Gastrocnemius medialis (tissue), 4 donors: ENCODE measurements at places on chromosomes 4 and X. TPM values are rescaled to one million over a fixed set of nuclear protein-coding genes. Genes with fewer than 3 reads are reported as not detected.

- no peak overlapping the region for H3K4me3 ChIP-seq
- no peaks in the 10 kb centered on the region for H3K4me1 ChIP-seq
- no peaks in the 10 kb centered on the region for H3K36me3 ChIP-seq
- no peaks in the 10 kb centered on the region for H3K27me3 ChIP-seq
- DNase-seq: no peak
These were observed 177.0 kb upstream of the RASGEF1B start for GRCh38 chr4:81648576-81649275.

DLG3 gene
- 0.64 TPM for total RNA-seq

- DNase-seq: no peak
- H3K36me3 ChIP-seq: no peaks in the 10 kb centered on the region
These were observed 605 bp upstream of the FAT1 start for GRCh38 chr4:186724058-186724863.

DNA sequence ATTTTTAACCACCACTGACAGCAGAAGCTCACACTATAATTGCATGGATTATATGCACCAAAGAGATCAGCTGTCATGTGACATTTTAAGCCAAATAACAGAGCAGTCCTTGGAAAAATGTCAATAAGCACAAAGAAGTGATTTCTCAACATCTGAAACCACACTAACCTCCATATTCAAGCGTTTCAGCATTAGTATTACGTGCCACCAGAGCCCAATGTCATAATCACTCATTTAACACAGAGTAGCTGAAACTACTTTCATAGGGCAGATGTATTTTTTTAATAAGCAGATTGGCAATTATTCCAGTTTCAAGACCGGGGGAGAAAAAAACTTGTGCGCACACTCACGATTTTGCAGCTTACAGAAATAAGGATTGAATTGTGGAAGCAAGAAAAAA, 76.6 kb downstream of the SH3KBP1 start:
- H3K36me3 ChIP-seq: no peaks in the 10 kb centered on the region
- no peak overlapping the region for H3K27ac ChIP-seq
- H3K4me1 ChIP-seq: no peaks in the 10 kb centered on the region
- DNase-seq: no peak
- H3K27me3 ChIP-seq: no peaks in the 10 kb centered on the region

DNA sequence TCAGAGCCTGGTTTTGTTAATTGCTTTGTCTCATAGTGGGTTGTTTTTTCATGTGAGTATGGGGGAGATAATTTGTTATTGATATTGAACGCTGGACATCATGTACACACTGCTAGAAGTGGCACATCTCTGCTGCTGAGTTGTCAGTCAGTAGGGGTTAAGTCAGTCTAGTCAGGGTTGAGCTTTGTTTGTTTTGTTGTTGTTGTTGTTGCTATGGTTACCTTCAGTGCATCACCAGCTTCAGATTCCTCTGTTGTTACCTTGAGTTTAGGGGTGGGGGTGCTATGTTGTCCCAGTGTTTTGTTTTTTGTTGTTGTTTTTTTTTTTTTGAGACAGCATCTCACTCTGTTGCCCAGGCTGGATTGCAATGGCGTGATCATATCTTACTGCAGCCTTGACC, 9.9 kb downstream of the YIPF6 start:
- DNase-seq: no peak
- H3K27ac ChIP-seq: no peak overlapping the region

IL21 gene
- not detected for total RNA-seq

ZNF630 gene
- 0.82 TPM for total RNA-seq

DNA sequence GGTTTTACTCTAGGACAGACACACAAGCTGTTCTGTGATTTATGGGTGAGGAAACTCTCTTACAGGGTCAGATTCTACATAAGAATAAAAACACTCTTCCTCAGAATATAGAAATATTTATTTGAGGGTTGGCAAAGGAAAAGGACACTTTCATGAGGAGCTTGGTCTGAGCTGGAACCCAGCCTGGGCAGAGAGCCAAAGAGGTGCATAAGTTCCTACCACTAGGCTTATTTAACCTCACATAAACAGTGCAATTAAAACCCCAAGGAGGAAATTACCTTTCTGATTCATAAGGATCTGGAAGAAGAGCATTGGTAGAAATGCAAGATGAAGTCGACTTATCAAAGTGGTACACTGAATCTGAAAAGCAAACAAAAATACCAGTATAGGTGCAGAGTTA, 32.9 kb downstream of the SETD7 start:
- H3K27ac ChIP-seq: peak overlapping the region; percentile 21
- H3K4me1 ChIP-seq: peaks cover 4% of the 10 kb centered on the region
- no peak for DNase-seq
- H3K4me3 ChIP-seq: no peak overlapping the region
- peaks cover 60% of the 10 kb centered on the region for H3K36me3 ChIP-seq

DNA sequence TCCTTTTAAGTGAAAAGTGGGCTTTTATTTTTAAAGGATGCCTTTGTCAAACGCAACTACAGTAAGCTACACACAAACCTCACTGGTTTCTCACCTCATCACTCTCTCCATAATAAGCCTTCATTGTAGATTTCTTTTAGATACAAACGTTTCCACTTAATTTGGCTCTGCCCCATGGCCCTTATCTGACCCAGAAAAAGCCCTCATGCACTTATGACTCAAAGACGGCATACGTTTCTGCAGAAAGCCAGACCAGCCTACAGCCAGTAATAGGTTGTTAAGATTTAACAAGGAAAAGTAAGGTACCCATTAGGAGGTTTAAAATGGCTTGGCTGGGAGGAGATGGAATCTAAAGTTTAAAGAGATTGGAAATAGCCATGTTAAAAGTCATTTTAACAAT, 914.6 kb upstream of the INTU start:
- H3K27me3 ChIP-seq: no peaks in the 10 kb centered on the region
- no peaks in the 10 kb centered on the region for H3K36me3 ChIP-seq
- DNase-seq: no peak
- H3K4me1 ChIP-seq: no peaks in the 10 kb centered on the region
- H3K27ac ChIP-seq: no peak overlapping the region

- no peak for DNase-seq
- H3K4me3 ChIP-seq: no peak overlapping the region
These were observed 29.1 kb upstream of the TRO start for GRCh38 chrX:54891573-54891972.

- H3K4me1 ChIP-seq: no peaks in the 10 kb centered on the region
- H3K4me3 ChIP-seq: no peak overlapping the region
- H3K36me3 ChIP-seq: no peaks in the 10 kb centered on the region
- no peak overlapping the region for H3K27ac ChIP-seq
- no peak for DNase-seq
These were observed 1043.1 kb upstream of the PABPC4L start for GRCh38 chr4:135244696-135245095.

DNA sequence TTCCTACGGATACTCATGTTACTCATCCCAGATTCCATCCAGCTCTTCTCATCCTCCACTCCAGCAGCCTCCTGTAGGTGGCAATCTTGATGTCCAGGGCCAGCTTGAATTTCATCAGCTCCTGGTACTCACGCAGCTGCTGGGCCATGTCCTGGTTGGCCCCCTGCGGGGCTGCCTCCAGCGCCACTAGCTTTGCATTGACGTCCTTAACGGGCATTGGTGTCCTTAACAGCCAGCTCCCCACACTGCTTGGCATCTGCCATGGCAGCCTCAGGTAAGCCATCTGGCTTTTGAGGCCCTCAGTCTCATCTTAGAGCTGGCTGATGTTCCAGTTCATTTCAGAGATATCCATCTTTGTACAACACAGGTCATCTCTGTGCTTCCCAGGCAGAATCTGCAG, 223.7 kb downstream of the FGF13 start:
- DNase-seq: no peak
- no peak overlapping the region for H3K27ac ChIP-seq
- H3K4me1 ChIP-seq: no peaks in the 10 kb centered on the region
- H3K27me3 ChIP-seq: no peaks in the 10 kb centered on the region
- H3K4me3 ChIP-seq: no peak overlapping the region

TIMM17B gene
- total RNA-seq: 78.8 TPM

GRCh38 chr4:39390603-39391002, 16.1 kb upstream of the KLB start:
- no peaks in the 10 kb centered on the region for H3K27me3 ChIP-seq
- no peaks in the 10 kb centered on the region for H3K36me3 ChIP-seq
- no peak for DNase-seq
- no peak overlapping the region for H3K4me3 ChIP-seq
- no peaks in the 10 kb centered on the region for H3K4me1 ChIP-seq
- no peak overlapping the region for H3K27ac ChIP-seq

DNA sequence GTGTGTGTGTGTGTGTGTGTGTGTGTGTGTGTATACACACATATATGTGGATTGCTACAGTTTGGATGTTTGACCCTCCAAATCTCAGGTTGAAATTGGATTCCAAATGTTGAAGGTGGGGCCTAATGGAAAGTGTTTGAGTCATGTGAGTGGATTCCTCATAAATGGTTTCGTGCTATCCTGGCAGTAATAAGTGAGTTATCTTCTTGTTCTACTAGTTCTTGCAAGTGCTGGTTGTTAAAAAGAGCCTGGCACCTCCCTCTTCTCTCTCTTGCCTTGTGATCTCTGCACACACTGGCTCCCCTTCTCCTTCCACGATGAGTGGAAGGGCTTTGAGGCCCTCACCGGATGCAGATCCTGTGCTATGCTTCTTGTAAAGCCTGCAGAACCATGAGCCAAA, 344.1 kb downstream of the SH2D1A start:
- no peak overlapping the region for H3K4me3 ChIP-seq
- no peaks in the 10 kb centered on the region for H3K36me3 ChIP-seq
- no peaks in the 10 kb centered on the region for H3K27me3 ChIP-seq
- H3K27ac ChIP-seq: no peak overlapping the region

OPN1MW2 gene
- total RNA-seq: not detected

GRCh38 chr4:40196724-40197281, at the start of gene RHOH:
Gene RHOH, plus strand, starts transcription at chr4:40197031. Its CDS starts 46,356 bp downstream, at chr4:40243387.
- no peak within 1 kb of the TSS for H3K4me3 ChIP-seq
- no peaks in the 10 kb centered on the region for H3K27me3 ChIP-seq
- no peak for DNase-seq
- H3K4me1 ChIP-seq: no peaks in the 10 kb centered on the region
- no peak within 1 kb of the TSS for H3K27ac ChIP-seq

DNA sequence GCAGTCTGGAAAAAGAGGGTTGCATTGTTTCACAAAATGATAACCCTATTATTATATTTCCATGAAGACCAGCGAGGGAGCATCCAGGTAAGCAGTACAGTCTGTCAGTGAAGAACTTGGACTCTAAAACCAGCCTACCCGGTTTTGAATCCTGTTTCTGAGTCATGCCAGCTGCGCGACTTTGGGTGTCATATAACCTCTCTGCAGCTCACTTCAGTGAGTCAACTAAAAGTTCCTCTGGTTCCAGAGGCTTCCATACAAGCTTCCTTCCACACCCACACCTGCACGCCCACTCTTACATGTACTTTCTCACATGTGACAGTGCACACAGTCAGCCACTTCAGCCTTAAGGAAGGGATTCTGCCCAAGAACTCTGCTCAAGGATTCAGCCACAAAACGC, 49.8 kb upstream of the PRPS2 start:
- no peak overlapping the region for H3K4me3 ChIP-seq
- H3K27ac ChIP-seq: no peak overlapping the region
- H3K27me3 ChIP-seq: no peaks in the 10 kb centered on the region

- no peaks in the 10 kb centered on the region for H3K36me3 ChIP-seq
- no peaks in the 10 kb centered on the region for H3K27me3 ChIP-seq
- H3K4me1 ChIP-seq: peaks cover 5% of the 10 kb centered on the region
- H3K27ac ChIP-seq: no peak overlapping the region
These were observed 2.9 kb downstream of the TEC start for GRCh38 chr4:48266781-48267180.

DNA sequence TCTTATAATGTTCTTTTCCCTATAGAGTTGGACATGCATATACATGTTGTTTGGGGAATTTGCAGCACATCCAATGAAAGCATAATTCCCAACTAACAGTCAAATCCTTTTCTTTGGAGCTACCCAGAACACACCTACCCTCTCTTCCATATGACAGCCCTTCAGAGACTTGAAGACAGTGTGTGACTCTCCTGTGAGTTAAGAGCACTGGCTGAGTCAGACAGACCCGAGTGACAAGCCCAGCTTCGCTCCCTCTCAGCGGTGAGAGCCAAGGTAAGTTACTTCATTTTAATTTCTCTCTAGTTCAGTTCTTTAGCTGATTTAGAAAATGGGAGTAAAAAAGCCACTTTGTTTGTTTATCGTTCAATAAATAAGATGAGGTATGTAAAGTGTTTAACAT, 86.3 kb downstream of the RTL9 start:
- no peak for DNase-seq
- H3K4me3 ChIP-seq: no peak overlapping the region
- no peaks in the 10 kb centered on the region for H3K4me1 ChIP-seq
- no peaks in the 10 kb centered on the region for H3K36me3 ChIP-seq
- peaks cover 8% of the 10 kb centered on the region for H3K27me3 ChIP-seq

DNA sequence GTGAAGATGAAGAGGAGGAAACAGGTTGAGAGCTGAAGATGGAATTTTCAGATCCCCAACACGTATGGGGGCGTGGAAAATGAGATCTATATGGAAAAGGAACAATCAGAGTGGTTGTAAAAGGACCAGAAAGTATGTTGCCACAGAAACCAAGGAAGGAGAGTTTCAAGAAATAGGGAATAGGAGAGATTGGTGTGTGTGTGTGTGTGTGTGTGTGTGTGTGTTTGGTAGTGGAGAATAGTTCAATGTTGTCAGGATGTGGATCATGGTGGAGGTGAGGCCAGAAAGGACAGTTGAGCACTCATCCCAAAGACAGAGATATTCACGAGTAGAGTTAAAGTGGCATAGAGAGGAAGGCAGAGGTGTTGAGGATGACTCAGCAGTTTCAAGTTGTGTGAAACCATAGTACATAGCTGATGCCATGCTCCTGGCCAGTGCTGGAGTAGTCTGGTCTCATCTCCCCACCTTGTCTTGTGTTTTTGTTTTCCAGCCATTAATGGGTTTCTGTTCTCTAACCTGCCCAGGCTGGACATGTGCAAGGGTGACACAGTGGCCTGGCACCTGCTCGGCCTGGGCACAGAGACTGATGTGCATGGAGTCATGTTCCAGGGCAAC, 36.1 kb downstream of the HEPH start:
- no peaks in the 10 kb centered on the region for H3K36me3 ChIP-seq
- no peak overlapping the region for H3K27ac ChIP-seq
- H3K4me3 ChIP-seq: no peak overlapping the region
- no peaks in the 10 kb centered on the region for H3K4me1 ChIP-seq
- no peaks in the 10 kb centered on the region for H3K27me3 ChIP-seq
- no peak for DNase-seq

DNA sequence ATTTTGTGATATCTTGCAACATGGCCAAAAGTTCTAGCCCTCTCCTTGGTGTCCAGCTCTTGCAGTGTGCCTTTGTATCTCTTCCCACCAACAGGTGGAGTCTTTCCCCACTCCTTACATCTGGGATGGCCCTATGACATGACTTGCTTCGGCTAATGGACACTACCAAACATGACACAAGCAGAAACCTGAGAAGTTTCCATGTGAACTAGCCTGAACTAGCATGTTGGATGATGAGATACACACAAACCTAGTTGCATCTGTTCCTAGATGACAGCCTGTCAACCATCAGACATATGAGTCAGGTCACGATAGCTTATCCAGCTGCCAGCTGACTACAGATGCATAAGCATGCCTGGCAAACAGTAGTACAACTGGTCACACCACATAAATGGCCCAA, 207.5 kb upstream of the FTHL17 start:
- no peaks in the 10 kb centered on the region for H3K27me3 ChIP-seq
- no peaks in the 10 kb centered on the region for H3K36me3 ChIP-seq
- no peak overlapping the region for H3K27ac ChIP-seq
- H3K4me3 ChIP-seq: no peak overlapping the region
- no peak for DNase-seq

GRCh38 chrX:1031521-1032430, 180.7 kb downstream of the CRLF2 start:
- no peak overlapping the region for H3K27ac ChIP-seq
- DNase-seq: no peak
- H3K4me1 ChIP-seq: no peaks in the 10 kb centered on the region
- H3K27me3 ChIP-seq: no peaks in the 10 kb centered on the region
